AG08395 (cell line): ENCODE measurements at places on chromosomes 6 and 20.

- no peak for DNase-seq
Measured at GRCh38 chr6:837380-837779, 144.4 kb upstream of the EXOC2 start.

DNA sequence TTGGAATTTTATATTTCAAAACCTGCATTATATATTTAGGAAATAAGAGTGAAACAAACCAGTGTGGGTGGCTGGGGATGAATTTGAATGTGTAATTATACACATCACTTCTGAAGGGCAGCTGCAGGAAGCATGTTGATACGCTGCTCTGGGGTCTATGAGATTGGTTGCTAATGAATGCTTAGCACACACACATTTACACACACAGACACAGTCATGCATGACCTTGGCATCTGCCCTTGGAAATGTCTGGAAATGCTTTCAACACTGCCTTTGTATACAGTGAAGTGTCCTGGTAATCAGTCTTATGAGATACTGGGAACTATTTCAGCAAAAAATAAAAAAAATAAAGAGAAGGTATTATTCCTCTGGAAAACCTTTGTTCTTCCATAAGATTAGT lies 83.4 kb downstream of the ELOVL4 start:
- no peak for DNase-seq

GRCh38 chr6:16787128-16787682 lies 25.9 kb upstream of the ATXN1 start:
- no peak for DNase-seq

DNA sequence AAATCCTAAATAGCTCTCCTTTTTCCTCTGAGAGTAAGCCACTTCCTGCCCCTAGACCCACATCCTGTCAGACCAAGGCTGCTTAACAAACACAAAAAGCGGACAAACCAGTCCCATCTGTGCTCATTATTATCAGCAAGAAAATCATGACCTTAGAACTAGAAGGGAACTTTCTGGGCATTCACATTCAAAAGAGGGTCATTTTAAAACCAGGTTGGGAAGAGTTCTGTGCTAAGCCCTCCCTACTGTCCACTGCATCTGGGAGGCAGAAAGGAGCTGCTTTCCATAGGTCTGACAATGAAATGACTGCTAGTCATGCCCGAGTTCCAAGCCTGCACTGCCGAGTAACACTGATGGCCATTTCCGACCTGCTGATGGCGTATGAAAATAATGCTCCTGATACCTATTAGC lies 15.4 kb downstream of the EZR start:
- peak; percentile 28 for DNase-seq

- peak; percentile 87 for DNase-seq
Measured at GRCh38 chr6:39361657-39362486, 39.4 kb upstream of the KCNK16 start.

- DNase-seq: no peak
Measured at GRCh38 chr6:158285656-158286021, 26.6 kb upstream of the TULP4 start.

- peak; percentile 62 for DNase-seq
Measured at GRCh38 chr20:49846206-49846807, 33.7 kb downstream of the SLC9A8 start.

GRCh38 chr20:36238153-36238552 lies 1.9 kb downstream of the AAR2 start:
- DNase-seq: no peak

GRCh38 chr6:3773678-3774298 lies 22.3 kb upstream of the PXDC1 start:
- DNase-seq: peak; percentile 49

DNA sequence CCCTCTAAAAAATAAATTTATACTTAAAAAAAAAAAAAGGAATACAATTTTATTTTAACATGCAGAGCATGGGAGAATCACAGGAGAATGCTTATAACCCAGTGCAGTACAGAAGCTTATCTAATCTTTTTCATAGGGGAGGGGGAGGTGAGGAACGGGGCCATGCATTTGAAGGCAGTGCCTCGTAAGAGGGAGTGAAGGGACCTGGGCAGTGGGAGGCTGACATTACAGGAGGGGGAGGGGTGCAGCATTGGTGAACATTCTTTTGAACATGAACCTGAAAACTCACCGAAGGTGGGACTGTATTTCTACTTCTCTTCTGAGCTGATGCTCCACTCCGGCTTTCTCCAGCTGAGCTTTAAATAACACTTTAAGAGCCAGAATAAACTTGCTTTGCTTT lies 9.3 kb downstream of the AURKA start:
- no peak for DNase-seq
